ENCODE measurements at places on chromosomes 4 and X.

- no peak for DNase-seq
- H3K36me3 ChIP-seq, result no peaks in the 10 kb centered on the region
- no peaks in the 10 kb centered on the region for H3K27me3 ChIP-seq
- no peak overlapping the region for H3K4me3 ChIP-seq
Measured at GRCh38 chr4:166896254-166896653, 338.0 kb downstream of the SPOCK3 start.

GRCh38 chr4:100797791-100798190 is 280.0 kb upstream of the EMCN start:
- H3K4me1 ChIP-seq, result no peaks in the 10 kb centered on the region
- no peak overlapping the region for H3K4me3 ChIP-seq
- no peaks in the 10 kb centered on the region for H3K27me3 ChIP-seq
- H3K36me3 ChIP-seq, result no peaks in the 10 kb centered on the region
- DNase-seq, result no peak

DNA sequence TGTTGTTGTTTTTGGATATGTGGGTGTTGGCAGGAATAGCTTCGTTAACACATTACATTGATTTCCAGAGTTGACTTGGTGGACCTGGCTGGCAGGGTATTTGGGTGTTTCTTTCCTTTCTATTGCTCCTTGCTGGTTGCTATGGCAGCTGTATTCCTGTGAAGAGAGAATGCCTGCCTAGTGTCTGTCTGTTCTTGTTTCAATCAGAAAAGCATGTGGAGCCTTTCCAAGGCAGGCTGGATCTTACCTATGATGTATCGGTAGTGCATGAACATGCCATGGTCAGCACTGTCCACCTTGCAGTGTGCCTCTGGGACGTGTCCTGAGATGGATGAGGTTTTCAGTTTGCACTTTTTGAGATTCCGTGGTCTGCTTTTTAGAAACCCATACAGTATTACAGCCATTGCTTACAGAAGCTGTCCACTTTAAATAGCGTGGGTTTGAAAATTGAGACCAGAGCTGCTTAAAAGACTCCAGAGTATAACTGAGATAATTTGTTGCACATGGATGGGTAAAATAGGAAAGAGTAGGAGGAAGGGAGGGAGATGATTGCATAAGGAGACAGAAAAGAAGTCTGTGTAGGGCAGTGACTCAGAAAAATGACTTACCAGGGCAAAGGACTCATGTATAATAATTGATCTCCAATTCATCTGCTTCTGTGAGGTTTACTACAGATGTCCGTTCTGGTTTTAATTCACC is 20.0 kb upstream of the AADAT start:
- no peak overlapping the region for H3K4me3 ChIP-seq
- peaks cover 5% of the 10 kb centered on the region for H3K27me3 ChIP-seq
- H3K36me3 ChIP-seq, result no peaks in the 10 kb centered on the region
- DNase-seq, result no peak
- no peak overlapping the region for H3K27ac ChIP-seq

GRCh38 chr4:123599061-123599919 is 202.7 kb downstream of the SPRY1 start:
- H3K4me3 ChIP-seq, result no peak overlapping the region
- H3K27ac ChIP-seq, result peak overlapping the region; percentile 56
- DNase-seq, result no peak
- H3K4me1 ChIP-seq, result peaks cover 20% of the 10 kb centered on the region
- H3K27me3 ChIP-seq, result no peaks in the 10 kb centered on the region
- H3K36me3 ChIP-seq, result no peaks in the 10 kb centered on the region

DNA sequence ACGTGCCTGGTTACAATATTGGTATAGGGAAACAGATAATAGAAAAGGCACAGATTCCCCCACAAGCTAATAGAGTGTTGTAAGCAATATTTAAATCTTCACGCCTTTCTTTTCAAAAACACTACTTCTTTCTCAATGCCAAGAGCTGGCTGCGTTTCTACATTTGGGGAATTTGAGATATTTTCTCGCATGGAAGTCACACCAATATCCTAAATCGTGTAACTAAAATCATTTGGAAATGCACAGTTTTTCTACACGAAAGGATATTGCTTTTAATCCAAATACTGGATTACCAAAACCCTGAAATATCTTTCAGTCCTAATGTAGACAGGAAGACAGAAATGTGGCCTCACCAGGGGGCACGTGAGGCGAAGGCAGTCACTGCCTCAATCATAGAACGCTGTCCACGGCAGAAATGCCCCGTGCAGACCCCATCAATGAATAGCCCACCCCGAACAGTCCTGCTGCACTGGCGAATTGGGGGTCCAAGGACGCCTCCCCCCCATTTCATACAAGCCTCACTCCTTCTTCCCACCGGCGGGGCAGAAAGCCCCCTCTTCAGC is 106.6 kb downstream of the NSUN7 start:
- DNase-seq, result no peak
- peaks cover 22% of the 10 kb centered on the region for H3K4me1 ChIP-seq
- H3K4me3 ChIP-seq, result peak overlapping the region; percentile 77
- peaks cover 9% of the 10 kb centered on the region for H3K36me3 ChIP-seq
- H3K27me3 ChIP-seq, result peaks cover 72% of the 10 kb centered on the region
- no peak overlapping the region for H3K27ac ChIP-seq

- DNase-seq, result no peak
- no peaks in the 10 kb centered on the region for H3K36me3 ChIP-seq
- peaks cover 24% of the 10 kb centered on the region for H3K27me3 ChIP-seq
- no peak overlapping the region for H3K27ac ChIP-seq
- no peak overlapping the region for H3K4me3 ChIP-seq
- peaks cover 2% of the 10 kb centered on the region for H3K4me1 ChIP-seq
Measured at GRCh38 chr4:163701916-163702315, 207.4 kb downstream of the TMA16 start.

- no peak overlapping the region for H3K4me3 ChIP-seq
- peaks cover 4% of the 10 kb centered on the region for H3K4me1 ChIP-seq
- peaks cover 7% of the 10 kb centered on the region for H3K36me3 ChIP-seq
- DNase-seq, result no peak
- H3K27me3 ChIP-seq, result no peaks in the 10 kb centered on the region
Measured at GRCh38 chrX:23731951-23732350, 11.1 kb downstream of the ACOT9 start.

GRCh38 chr4:87180767-87181166 is 39.7 kb downstream of the KLHL8 start:
- peaks cover 4% of the 10 kb centered on the region for H3K4me1 ChIP-seq
- H3K27me3 ChIP-seq, result no peaks in the 10 kb centered on the region
- H3K27ac ChIP-seq, result no peak overlapping the region

DNA sequence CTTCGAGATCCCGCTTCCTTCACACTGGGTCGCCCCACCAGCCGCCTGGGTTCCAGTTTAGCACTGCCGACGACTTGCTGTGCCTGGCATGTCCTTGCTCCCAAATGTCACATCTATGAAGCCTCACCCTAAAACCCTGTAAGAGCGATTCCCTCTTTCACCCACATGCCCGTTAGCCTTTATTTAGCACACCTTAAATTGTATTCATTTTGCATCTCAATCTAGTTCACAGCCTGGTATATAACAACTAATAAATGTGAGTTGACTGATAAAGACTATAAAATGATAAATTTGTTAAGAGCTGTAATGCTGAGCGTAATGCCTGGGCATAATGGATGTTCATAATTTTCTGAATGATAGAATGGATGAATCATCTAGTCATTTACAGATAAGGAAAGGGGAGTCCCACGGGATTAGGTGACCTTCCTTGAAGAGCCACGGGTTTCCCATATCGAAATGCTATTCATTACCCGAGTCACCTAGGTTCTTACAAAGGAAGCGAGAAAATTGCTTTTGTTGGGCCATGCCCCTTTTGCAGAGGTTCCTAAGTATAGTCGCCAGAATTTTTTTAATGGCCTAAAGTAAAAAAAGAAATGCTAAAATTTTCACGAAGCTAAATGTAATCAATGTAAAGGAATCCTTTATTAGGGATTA is 1.1 kb upstream of the AP1S2 start:
- DNase-seq, result no peak
- peaks cover 5% of the 10 kb centered on the region for H3K4me1 ChIP-seq
- H3K27me3 ChIP-seq, result no peaks in the 10 kb centered on the region

DNA sequence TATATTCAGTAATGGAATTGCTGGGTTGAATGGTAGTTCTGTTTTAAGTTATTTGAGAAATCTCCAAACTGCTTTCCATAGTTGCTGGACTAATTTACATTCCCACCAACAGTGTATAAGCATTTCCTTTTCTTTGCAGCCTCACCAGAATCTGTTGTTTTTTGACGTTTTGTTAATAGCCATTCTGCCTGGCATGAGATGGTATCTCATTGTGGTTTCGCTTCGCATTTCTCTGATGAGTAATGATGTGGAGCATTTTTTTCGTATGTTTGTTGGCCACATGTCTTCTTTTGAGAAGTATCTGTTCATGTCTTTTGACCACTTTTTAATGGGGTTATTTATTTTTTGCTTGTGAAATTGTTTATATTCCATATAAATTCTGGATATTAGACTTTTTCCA is 13.6 kb upstream of the MAGED4B start:
- H3K36me3 ChIP-seq, result no peaks in the 10 kb centered on the region
- no peak overlapping the region for H3K4me3 ChIP-seq
- no peaks in the 10 kb centered on the region for H3K4me1 ChIP-seq
- no peak overlapping the region for H3K27ac ChIP-seq
- no peak for DNase-seq
